ENCODE measurements at places on chromosomes 7 and 10.

GRCh38 chr7:158849768-158850544 is 6.4 kb upstream of the DYNC2I1 start:
- DNase-seq, result no peak

GRCh38 chr10:72445851-72446250 is 91.1 kb upstream of the DNAJB12 start:
- no peak for DNase-seq

- DNase-seq, result no peak
Observed at GRCh38 chr10:114363745-114364454, 40.4 kb downstream of the AFAP1L2 start.

- no peak for DNase-seq
Observed at GRCh38 chr7:113204415-113204814, 86.1 kb upstream of the SMIM30 start.

DNA sequence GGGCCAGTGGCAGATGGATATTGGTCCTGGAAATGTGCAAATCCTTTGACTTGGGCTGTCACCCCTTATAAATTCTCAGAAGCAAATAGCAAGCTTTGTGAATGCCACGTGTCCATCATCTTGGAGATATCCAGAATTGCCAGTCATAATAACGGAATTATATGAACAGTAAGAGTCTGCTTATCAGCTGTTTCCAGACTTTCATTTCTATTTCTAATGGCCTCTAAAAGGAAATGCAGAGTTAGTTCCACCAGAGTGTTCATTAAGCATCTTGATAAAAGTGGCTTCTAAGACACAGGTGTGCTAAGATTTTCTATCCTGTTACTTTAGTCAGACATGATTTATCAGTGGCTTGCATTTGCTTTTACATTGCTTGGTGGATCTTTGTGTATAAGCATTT is 87.4 kb downstream of the RAMP3 start:
- DNase-seq, result no peak

GRCh38 chr10:120336911-120337540 is 120.0 kb upstream of the PLPP4 start:
- DNase-seq, result no peak

DNA sequence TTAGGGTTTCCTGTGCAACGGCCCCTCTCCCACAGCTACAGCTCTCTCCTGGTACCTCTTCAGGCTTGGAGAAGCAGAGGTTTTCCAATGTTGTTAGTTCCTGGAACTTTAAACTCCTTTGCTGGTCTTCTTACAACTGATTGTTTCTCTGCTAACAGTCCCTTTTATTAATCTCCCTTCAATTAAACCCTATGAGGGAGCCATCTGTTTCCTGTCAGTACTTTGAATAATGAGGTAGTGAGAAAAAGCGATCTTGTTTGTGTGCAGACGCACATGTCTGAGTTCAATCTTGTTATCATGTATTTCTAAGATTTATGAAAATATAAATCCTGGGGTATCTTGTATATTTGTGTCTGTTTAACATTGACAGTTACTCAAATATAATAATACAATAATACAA is 102.4 kb downstream of the MDFIC start:
- no peak for DNase-seq

GRCh38 chr10:129193148-129193547 is 273.9 kb upstream of the MGMT start:
- DNase-seq, result no peak

DNA sequence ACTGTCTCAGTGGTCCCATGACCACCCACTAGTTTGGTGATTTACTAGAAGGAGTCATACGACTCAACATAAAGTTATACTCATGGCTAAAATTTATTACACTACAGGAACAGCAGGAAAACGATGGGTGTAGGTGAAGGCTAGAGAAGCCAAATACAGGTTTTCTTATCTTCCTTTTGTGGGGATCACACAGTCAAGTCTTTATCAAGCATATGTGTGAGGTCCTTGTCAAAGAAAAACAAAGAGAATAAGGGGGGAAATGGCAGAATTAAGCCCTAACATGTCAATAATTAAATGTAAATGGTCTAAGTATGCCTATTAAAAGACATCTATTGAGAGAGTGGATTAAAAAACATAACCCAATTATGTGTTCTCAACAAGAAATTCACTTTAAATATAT is 47.8 kb upstream of the UBN2 start:
- DNase-seq, result no peak

GRCh38 chr7:3721422-3721821 is 420.4 kb downstream of the SDK1 start:
- no peak for DNase-seq

GRCh38 chr10:1739751-1740150 is 2.4 kb upstream of the ADARB2 start:
- DNase-seq, result no peak

DNA sequence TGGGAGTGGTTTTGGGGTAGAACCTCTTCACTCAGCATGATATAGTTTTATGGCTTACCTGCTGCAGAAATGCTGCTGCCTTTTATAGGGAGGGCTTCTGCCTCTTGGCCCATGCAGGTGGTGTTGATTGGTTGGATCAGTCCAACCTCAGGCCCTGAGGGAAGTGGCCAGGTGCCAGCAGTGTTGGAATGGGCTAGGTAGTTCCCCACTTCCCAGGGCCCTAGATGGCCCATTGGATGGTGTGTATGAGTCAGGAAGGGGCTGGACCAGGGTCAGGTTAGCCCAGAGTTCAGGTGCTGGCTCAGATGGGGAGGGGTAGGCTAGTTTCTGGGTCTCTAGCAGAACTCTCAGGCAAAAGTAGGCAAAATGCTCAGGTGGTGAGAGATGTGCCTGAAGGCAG is 455.5 kb downstream of the CCSER2 start:
- no peak for DNase-seq

DNA sequence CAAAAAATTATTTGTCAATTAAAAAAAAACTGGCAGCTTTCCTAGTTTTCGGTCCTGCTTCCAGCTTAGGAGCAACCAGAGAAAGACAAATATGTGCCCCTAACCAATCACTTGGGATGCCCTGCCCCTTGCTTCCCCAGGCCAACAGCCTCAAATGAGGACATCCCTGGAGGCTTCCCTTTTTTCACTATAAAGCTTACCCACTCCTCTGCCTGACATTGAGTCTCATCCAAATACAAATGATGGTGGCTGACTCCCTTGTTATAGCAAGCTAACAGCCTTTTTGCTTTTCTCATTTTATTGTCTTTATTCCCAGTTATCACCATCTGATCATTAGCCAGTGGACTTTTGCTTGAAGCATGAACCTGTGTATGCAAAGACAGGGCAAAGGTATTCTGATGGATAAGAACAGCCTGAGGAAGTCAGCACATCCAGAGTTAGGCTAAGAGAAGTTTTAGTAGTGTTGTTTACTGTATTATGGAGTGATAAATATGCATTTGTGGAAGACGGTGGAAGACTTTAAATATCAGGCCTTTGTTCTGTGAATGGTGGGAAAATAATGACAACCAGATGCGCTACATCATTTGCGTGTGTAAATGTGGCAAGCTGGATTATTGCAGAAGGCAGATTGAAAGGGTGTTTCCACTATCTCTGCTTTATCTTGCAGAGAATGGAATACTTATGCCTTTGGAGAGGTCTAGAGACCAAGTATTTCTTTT is 1.7 kb upstream of the CCM2 start:
- no peak for DNase-seq

GRCh38 chr7:90594751-90595317 is 1.3 kb upstream of the CDK14 start:
- no peak for DNase-seq

DNA sequence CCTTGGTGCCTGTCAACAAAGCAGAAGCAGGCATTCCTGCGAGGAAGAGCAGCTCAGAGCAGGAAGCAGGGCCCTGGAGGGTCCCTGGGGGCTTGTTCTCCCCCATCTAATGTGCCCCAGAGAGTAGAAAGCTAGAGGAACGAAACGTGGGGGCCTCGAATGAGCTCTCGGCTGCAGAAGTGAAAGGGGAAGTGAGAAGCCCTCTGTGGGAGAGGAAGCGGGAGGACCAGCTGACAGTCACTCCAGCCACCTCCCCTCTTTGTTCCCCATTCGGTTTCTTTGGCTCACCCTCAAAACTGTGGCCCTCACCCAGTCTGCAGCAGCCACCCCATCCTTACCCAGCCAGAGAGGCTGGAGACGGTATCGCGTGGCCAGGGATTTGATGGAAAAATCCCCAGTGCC is 25.0 kb downstream of the C10orf105 start:
- DNase-seq, result no peak

- DNase-seq, result no peak
Observed at GRCh38 chr10:120260456-120260855, 196.6 kb upstream of the PLPP4 start.

DNA sequence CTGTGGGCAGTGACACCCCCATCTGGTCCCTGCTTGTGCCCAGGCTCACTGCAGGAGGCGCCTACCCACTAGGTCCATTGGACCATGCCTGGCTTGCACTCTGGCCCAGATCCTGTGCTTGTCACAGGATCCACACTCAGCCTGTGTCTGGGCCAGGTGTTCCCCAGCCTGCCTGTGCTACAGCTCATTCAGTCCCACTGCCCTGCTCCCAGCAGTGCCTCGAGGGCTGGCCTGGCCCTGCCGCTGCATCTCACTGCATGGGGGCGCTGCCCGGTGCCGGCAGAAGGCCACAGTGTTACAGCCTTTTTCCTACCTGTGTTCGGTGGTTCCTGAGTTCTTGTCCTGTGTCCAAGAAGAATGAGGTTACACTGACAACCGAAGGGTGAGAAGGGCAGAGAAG is 21.3 kb downstream of the SDHAF3 start:
- no peak for DNase-seq

DNA sequence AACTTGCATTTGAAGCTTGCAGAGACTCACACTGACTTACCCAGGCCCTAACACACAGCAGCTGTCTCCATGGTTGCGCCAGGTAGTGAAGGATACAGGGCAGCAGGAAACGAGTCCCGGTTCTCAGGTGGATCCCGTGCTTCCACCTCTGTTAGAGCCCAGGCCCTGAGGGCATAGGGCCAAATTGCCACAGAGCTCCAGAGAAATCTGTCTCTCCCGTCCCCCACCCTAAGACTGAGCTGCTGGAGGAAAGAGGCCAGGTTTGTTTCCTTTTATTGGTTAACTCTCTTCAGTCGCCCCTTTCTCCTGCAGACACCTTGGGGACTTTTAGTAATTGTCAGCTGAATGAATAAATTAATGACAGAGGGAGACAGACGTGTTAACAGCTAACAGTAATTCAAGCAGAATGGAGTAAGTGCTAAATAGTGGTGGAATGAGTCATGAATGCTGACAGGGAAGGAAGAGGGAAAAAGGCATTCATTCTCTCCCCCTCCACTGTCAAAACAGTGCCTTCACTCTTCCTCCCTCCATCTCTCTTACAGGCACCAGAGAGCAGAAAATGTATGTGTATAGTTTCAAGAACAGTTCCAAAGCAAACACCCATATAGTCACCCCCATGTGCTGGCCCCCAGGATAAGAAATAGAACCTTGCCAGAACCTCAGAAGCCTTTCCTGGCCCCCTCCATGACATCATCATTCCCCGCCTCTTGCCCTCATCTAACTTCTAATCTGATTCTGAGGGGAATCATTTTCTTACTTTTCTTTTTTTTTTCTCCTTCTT is 16.8 kb upstream of the DLG5 start:
- no peak for DNase-seq

GRCh38 chr7:55624813-55625212 is 52.5 kb upstream of the VOPP1 start:
- no peak for DNase-seq

Measured in stimulated activated CD8-positive, alpha-beta memory T cell treated with anti-CD3 and anti-CD28 coated beads, Interleukin-7, amount 100 ng/mL, for 1 hour (primary cell).